ENCODE measurements at places on chromosomes 6 and 20. TPM values are rescaled to one million over a fixed set of nuclear protein-coding genes. Genes with fewer than 3 reads are reported as not detected.

The TRDN gene
- 0.38 TPM for total RNA-seq

The MTO1 gene
- 25.1 TPM for total RNA-seq

- H3K4me1 ChIP-seq: peaks cover 4% of the 10 kb centered on the region
- DNase-seq: no peak
- H3K4me3 ChIP-seq: no peak overlapping the region
Measured at GRCh38 chr6:140039364-140039763, 664.9 kb upstream of the CITED2 start.

- H3K4me1 ChIP-seq: no peaks in the 10 kb centered on the region
- no peak overlapping the region for H3K4me3 ChIP-seq
Measured at GRCh38 chr20:58514321-58515232, 622 bp downstream of the APCDD1L start.

DNA sequence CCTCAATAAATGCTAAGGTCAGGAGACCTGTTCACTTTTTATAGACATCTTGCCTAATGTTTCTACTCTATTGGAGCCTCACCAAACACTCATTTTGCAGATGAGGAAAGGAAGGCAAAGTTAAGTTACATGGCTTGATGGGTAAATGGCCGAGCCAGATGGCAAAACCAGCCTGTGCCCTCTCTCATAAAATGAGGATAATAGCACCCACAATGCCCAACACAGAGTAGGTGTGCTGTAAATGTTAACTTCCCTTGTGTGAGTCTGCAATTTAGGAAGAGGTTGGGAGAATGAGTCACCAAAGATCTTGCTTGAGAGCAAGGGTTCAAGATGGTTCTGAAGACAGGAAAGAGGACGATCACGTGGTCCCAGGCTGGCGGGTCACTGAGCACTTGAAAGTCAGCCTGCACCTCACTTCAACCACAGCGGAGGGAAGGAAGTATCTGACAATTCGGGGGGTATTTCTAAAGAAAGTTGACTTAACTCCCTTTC, 3.3 kb downstream of the KCNK5 start:
- peaks cover 43% of the 10 kb centered on the region for H3K4me1 ChIP-seq
- no peak for DNase-seq
- peak overlapping the region; percentile 86 for H3K27ac ChIP-seq
- H3K4me3 ChIP-seq: no peak overlapping the region

GRCh38 chr6:32116674-32117073, 7.5 kb upstream of the TNXB start:
- H3K4me1 ChIP-seq: peaks cover 9% of the 10 kb centered on the region
- no peak overlapping the region for H3K27ac ChIP-seq
- no peaks in the 10 kb centered on the region for H3K27me3 ChIP-seq
- DNase-seq: no peak
- H3K4me3 ChIP-seq: no peak overlapping the region

DNA sequence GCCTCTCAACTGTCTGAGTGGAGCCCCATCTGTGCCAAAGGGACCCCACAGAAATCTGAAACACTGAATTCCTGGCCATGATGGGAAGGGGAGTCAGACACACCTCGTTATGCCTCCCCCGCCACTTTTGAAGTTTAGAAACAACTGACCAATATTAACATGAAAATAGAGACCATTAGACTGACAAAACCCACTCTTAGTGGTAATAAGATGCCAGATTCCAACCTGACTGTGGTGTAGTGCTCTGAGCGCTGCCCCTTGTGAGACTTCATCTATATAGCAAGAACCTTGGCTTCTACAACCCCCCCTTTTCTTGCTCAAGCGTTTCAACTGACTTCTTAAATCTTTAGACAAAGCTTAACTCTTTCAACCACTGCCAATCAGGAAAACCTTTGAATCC, 46.1 kb upstream of the UNC93A start:
- no peak for DNase-seq
- no peaks in the 10 kb centered on the region for H3K27me3 ChIP-seq
- no peak overlapping the region for H3K4me3 ChIP-seq
- no peaks in the 10 kb centered on the region for H3K36me3 ChIP-seq
- no peaks in the 10 kb centered on the region for H3K4me1 ChIP-seq

The TRIM10 gene
- total RNA-seq: 0.57 TPM

The GLP1R gene
- under 0.01 TPM for total RNA-seq

DNA sequence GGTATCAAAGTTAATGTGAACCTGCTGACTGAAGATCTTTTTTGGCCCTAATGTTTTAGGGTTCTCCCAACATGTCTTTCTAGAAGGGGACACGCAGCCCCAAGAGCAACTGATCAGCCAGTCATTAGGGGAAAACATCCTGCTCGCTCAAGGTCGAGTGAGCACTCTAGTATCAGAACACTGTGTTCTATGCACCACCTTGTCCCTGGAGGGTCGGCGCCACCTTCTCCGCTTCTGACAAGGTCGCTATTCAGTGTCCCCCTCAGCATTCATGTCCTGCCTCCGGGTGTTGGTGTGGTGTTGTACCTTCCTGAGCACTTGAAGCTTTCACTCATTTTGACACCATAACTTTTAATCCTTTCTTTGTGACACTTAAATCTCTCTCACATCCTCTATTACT, 331.2 kb upstream of the KCNQ5 start:
- no peak overlapping the region for H3K4me3 ChIP-seq
- DNase-seq: no peak
- H3K36me3 ChIP-seq: no peaks in the 10 kb centered on the region
- H3K27me3 ChIP-seq: no peaks in the 10 kb centered on the region

DNA sequence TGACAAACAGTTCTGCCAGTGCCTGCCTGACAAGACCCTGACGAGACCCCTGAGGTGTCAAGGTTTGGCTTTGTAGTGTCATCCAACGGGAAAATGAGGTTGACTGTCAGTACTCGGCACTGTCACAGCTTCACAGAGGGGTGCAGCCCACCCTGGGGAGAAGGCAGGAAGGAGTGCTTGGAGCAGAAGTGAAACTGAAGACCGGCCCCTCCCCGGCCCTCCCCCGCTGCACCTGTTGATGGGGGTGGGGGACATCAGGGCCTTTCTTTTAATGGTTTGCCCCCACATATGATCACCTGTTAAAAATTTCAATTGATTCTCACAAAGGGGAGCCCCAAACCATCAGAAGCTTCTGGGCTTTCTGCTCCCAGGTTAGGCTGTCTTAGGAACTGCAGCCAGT, 6.8 kb downstream of the PMEPA1 start:
- no peak for DNase-seq
- no peak overlapping the region for H3K4me3 ChIP-seq
- no peak overlapping the region for H3K27ac ChIP-seq

DNA sequence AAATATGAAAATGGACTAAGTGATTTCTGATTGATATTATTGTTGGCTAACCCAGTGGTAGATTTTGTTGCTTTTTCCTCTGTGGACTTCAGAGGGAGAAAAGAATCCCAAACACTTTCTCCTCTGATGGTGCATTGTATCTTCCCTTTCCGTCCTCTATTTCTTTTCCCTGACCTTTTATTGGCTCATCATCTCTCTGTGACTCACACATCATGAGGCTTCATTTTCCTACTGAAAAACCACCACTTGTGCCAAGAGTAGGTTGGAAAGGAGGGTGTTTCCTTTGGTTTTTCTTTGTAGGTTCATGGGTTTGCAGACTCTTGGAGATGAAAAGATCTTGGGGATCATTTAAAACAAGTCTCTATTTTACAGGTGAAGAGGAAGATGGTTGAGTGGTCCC, 311.7 kb upstream of the JAG1 start:
- no peak overlapping the region for H3K27ac ChIP-seq
- DNase-seq: no peak
- no peaks in the 10 kb centered on the region for H3K27me3 ChIP-seq
- no peak overlapping the region for H3K4me3 ChIP-seq

The TMEM74B gene
- total RNA-seq: 0.47 TPM

DNA sequence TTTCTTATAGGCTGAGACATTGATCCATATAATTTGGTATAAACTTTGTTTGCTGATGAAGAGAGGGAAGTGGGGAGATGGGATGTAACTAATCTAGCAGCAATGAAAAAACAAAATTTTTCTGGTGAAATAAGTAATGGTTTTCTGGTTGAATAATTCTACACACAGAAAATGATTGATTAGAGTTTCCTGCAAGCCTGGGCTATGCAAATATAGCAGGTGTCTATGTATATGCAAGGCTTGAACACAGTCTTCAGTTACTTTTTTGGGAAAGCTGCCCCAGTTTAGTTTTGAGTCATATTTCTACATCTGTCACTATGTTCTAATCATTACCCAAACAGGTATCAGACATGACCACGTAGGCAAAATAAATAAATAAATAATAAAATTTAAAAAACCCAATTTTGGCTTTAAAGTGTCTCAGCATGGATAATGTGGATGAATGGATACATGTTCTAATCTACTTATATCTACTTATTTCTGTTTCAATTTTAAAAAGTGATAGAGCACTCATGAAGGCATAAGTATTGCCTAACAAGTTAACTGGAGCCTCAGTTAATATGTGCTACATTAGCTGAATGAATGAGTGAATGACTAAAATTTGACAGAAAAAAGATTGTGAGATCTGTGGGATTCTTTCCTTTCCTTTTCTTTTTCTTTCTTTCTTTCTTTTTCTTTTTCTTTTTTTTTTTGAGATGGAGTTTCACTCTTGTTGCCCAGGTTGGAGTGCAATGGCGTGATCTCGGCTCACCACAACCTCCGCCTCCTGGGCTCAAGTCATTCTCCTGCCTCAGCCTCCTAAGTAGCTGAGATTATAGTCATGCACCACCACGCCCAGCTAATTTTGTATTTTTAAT, 37.2 kb upstream of the TFB1M start:
- H3K4me1 ChIP-seq: no peaks in the 10 kb centered on the region
- no peak for DNase-seq
- no peaks in the 10 kb centered on the region for H3K36me3 ChIP-seq
- no peak overlapping the region for H3K4me3 ChIP-seq

- no peak overlapping the region for H3K27ac ChIP-seq
- DNase-seq: no peak
- no peak overlapping the region for H3K4me3 ChIP-seq
Measured at GRCh38 chr6:13446381-13446780, 41.0 kb downstream of the GFOD1 start.

The BEND6 gene
- 1.1 TPM for total RNA-seq

The CLIC1 gene
- 431 TPM for total RNA-seq
